ENCODE measurements at places on chromosomes 13 and 19.
A peak's percentile ranks its signal among the peaks of the same experiment; 100 is the strongest.

DNA sequence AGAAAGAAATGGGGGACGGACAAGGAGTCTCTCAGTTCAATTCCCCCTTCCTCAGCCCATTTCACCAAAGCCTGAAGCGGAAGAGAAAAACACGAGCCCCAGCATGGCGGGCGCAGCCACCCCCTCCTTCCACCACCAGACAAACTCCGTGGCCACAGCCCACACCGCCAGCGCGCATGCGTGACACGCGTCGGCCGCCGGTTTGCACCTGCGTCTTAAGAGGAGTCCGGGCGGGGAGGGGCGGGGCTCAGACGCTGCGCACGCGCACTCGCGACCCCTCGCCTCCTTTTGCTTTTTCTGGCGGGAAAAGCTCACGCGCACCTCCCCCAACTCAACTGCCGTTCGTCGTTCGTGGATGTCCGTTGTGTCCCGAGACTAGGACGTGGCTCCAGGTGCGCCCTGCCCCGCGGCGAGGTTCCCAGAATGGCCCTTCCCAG is at the start of gene KASH5:
Gene KASH5, plus strand, starts transcription at position 314 of the 437 bp plus-strand sequence. CDS start 2,635 bp downstream, outside the sequence.
- DNase-seq, result no peak

DNA sequence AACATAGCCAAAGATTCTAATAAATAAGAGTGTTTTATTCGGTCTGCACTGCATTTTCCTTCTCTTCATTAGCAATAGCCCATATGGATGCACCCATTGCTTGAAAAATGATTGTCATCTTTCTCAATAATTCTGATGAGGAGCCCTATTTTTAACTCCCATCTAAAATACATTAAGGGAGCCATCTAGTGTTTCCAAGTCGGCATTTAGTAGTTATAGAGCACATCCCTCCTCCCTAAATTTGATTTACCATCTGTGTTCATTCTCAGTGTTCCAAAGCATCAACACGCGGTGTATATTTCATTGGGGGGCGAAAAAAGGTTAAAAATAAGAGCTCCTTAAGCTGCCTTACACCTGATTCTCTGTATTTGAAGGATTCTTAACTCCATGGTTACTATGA is 119.2 kb upstream of the IPO5 start:
- DNase-seq, result no peak

- no peak for DNase-seq
These were observed 2.7 kb upstream of the NUP62 start for GRCh38 chr19:49932041-49932451.

GRCh38 chr13:95494082-95494681 is 58.3 kb upstream of the CLDN10 start:
- peak; percentile 37 for DNase-seq

Measured in smooth muscle cell of the brain vasculature (primary cell).